Stimulated activated CD4-positive, alpha-beta T cell treated with anti-CD3 and anti-CD28 coated beads, Interleukin-4, amount 100 ng/mL, for 24 hours (primary cell): ENCODE measurements at places on chromosomes 6 and 20.

- no peak for DNase-seq
Observed at GRCh38 chr20:57473246-57474048, 51.5 kb downstream of the CTCFL start.

DNA sequence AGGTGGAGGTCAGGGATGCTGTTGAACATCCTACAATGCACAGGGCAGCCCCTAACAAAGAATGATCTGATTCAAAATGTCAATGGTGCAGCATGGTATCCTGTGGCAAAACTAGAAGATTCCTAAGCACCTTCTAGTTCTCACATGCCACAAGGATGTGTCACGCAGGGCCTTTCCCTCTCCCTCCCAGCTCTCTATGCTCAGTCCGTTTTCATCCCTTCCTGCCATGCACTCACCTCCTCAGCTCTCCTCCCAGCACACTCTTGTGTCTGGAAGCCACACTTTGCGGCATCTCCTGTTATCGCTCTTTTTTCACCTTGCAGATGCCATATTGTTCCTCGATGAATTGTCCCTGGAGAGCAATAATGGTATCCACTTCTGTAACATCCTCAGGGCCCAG is 263.4 kb downstream of the CDC5L start:
- DNase-seq: no peak

GRCh38 chr6:37130704-37131103 is 39.2 kb upstream of the PIM1 start:
- no peak for DNase-seq

- no peak for DNase-seq
Observed at GRCh38 chr6:127190552-127190951, 72.1 kb downstream of the RSPO3 start.

- peak; percentile 6 for DNase-seq
Observed at GRCh38 chr20:34954904-34955230, 739 bp downstream of the GSS start.

- DNase-seq: no peak
Observed at GRCh38 chr6:111912904-111913303, 39.7 kb upstream of the FYN start.

DNA sequence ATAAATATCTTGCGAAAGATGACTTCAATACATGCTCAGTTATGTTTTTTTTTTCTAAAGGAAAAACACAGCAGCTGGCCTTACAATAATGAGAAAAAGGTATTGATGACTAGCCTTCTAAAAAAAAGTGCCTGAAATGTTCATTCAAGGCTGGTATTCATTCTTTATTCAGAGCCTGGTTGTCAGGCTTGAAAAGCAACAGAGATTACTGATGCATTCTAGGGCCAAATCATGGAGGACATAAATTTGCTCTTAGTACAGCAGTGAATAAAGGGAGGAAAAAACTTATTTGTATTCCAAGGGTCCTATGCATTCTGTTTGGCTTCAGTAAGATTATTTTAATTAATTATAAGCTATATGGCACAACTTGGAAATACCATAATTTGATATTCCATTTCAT is 83.5 kb downstream of the WASF1 start:
- DNase-seq: no peak

DNA sequence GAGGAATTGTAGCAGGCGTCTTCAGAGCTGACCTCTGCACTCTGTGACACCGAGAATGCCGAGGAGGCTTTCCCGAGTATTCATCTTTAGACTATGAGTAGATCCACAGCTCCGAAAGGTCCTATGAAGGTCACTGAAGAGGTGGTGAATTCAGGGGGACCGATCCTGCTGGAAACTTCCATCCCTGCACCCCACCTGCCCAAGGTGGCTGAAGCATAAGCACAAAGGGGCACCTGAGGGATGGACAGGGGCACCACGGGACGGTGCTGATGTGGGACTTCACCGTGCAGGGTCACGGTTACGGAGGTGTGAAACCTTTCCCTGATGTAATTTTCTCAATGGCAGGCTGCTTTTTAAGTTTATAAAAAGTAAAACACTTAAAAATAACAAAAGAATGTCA is 24.4 kb downstream of the DIDO1 start:
- DNase-seq: no peak

- no peak for DNase-seq
Observed at GRCh38 chr20:10631126-10631525, 42.7 kb downstream of the JAG1 start.

GRCh38 chr6:24788031-24788665 is 10.6 kb downstream of the ARMH2 start:
- DNase-seq: peak; percentile 33

GRCh38 chr20:58228103-58228483 is 360 bp downstream of the ANKRD60 start:
- DNase-seq: no peak

DNA sequence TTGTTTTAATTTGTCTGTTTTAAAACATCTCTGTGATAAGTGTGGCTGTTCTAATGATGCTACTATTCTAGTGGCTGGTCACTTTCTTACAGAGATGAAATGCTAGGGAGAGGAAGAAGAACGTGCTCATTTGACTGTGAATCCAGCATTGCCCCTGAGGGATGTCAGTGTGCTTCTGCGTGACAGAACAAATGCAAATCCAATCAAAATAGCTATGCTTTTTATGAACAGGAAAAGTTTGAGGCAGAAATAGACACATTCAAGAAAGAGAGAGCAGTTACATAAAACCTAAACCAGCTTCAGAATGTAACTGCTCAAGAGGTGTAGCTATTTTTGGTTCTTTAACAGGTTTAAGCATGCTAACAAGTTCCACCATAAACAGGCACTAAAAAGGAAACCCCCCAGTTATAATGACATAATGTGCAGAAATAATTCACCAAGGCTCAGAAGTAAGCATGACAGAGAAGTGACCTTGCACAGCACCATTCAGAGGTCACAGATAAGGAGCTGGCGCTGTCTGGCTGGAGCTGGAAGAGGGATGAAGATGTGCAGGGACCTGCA is 385.3 kb downstream of the EPM2A start:
- no peak for DNase-seq

DNA sequence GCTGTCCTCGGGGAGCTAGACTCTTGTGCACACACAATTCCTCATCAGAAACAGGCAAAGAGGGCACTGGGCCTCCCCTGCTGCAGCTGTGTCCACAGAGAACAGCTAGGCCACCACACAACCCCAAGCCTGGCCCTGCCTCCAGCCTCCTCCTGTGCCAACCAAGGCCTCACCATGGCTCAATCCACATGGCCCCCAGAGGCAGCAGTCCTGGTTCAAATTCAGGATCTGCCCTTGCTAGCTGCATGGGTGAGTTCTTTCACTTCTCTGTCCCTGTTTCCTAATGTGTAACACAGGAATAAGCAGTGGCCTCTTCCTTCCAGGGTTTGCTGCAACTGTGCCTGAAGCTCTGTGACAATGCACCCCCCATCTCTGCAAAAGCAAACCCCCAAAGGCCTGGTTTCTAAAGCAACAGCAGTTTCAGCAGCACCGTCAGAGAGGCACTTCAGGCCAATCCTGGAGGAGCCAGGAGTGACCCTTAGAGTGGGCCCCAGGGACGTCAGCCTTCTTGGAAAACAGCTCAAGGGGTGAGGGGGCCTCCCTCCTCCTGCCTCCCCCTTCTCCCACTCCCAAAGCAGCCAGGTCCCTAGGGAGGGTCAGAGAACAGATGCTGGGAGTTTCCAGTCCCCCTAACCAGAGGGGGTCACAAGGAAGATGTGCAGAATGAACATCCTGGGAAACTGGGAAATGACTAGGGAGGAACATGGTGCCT is 2.2 kb downstream of the ADISSP start:
- DNase-seq: no peak

- no peak for DNase-seq
Observed at GRCh38 chr20:8527998-8528723, 396.1 kb downstream of the PLCB1 start.

GRCh38 chr6:104612541-104612940 is 247.2 kb downstream of the HACE1 start:
- no peak for DNase-seq

GRCh38 chr6:150091476-150091875 is 22.6 kb upstream of the ULBP3 start:
- DNase-seq: no peak

DNA sequence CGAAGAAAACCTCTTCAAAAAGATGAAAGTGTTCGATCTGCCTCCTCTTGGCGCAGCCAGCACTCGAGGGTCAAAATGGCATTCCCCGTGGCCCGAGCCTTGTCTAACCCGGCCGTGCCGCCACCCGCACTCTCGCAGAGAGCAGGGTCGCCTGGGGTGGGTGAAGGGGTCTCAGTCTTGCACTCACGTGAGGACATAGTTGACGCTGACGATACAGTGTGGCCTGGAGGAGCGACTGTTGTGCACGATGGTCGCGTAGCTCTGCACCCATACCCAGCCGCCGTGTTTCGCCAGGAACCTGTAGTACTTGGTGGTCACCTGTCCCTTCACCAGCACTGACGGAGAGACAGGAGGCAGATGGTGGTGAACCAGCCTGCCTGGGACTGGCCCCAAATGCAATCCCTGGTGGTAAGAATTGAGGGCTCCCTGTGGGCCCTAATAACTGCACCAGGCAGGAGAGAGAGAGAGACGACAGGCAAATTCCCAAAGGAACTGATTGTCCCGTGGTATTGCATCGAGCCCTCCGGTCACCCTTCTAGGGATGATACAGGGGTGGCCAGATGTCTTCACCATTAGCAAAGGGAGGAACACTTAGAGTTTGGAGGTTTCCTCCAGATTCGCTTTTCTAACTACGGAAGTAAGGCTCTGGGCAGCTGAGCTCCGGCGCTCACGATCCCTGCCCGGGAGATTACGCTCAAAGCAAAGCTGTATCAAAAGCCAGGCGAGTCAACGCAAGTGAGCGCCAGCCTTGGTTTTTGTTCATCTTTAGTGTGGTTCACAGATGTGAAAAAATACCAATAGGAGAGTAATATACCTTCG is 17.4 kb downstream of the SIM1 start:
- no peak for DNase-seq

- DNase-seq: no peak
Observed at GRCh38 chr6:126118058-126118755, 131.9 kb downstream of the TRMT11 start.

GRCh38 chr20:64194269-64194668 is 30.0 kb downstream of the MYT1 start:
- no peak for DNase-seq

DNA sequence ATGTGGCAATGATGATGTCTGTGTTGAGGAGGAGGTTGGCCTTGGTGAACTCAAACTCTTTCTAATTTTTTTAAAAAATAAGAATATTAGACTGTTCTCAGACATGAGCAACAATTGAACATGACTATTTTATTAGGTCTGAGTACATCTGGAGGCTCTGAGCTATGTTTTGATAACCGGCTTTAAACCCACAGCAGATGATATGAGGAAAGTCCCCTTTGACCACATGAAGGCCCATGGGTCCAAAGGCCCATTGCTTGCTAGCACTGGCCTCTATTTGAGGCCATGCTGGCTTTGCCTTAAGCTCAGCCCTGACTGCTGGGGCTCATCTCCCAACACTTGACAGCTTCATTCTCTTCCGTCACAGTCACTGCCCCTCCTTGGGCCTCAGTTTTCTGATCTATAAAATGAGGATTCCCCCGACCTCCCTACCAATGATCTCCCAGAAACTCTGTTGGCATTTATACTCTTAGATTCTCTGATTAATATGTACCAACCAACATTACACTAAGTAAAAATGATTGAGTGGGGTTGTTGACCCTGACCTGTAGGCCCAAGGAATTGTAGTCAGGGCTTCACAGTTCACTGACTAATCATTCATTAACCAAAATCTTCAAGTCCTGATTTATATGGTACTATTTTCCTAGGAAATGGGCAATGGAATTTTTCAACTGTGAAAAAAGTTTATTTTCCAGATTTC is 23.9 kb upstream of the TINAG start:
- no peak for DNase-seq

DNA sequence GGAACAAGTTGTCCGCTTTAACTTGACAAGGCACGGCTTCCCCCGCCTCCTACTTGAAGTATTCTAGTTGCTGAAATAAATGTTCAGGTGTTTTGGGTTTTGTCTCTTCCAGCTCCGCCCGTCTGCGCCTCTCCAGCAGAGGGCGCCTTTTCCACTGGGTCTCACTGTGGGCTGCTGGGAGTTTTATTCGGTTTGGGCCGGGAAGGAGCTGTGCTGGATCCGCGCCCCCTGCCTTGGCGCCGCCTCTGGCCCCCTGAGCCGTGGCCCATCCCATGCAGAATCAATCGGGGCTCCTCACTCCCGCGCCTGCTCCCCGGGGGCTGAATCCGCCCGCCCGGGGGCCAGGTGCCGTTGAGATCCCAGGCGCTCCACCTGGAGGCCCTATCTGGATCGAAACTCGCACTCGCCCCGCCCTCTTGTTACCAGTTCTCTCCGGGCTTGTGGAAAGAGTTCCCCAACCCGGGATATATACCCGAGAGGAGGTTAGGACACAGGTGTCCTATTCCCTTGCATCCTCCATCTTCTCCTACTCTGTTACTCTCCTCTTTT is 51.0 kb upstream of the TCF21 start:
- peak; percentile 56 for DNase-seq

DNA sequence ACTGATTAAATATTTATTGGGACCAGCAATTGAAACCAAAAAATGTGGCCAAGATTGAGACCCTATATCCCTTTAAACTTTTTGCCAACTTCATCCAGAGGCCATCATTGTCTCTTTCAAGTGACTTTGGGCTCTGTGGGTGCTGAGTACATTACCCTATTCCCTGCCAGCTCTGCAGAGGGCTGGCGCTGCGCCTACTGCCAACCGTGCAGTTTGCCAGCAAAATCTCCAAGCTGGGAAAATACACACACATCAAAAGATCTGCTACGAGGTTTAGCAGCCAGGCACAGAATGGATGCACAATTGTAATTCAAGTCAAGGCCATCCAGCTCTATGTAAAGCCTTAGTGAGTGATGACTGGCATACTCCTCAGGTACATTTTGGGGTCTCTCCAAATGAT is 125.0 kb downstream of the CBLN4 start:
- DNase-seq: no peak

DNA sequence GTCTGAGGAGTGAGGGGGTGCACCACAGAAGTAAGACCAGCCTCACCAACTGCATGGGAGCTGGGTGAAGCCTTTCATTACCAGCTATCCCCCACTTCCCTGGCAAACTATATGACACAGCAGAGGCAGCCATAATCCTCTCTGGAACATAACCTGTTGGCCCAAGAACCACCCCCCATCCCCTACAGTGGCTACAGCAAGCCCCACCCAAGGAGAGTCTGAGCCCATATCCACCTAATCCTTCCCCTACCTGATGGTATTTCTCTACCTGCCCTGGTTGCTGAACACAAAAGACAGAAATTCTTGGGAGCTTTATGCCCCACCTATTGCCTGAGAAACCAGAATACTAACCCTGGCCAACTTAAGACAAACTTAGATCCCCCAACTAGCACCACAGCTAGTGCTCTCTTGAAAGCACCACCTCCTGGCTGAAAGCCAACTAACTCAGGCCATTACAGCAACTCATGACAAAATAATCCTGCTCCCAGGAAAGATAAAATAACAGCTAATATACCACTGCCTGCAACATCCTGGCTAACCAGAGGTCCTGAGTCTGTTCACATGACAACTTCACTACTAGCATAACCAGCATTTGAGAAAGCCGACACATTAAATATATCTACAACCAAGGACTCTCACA is 11.2 kb downstream of the RNGTT start:
- no peak for DNase-seq

GRCh38 chr20:19952392-19952791 is 64.8 kb upstream of the NAA20 start:
- DNase-seq: no peak
